ENCODE measurements at places on chromosomes 7 and 10. TPM values are rescaled to one million over a fixed set of nuclear protein-coding genes. Genes with fewer than 3 reads are reported as not detected.

DNA sequence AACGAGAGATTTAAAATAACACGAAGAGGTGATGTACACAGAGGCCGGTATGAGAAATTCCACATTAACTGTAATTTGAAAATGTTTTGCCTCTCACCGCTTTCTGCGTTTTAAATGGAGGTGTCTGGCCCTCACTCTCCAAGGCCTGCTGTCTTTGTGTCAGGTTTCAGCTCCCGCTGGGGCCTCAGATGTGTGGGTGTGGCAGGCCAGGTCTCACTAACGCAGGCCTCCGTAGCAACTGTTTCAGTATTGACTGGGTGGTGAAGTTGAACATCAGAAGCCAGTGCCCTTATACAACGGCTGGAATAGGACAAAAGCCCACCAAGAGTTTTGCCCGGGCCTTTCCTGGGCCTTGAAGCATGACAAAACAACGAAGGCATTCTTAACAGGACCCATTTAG is 303.1 kb downstream of the ADARB2 start:
- H3K27ac ChIP-seq: no peak overlapping the region
- no peaks in the 10 kb centered on the region for H3K27me3 ChIP-seq
- DNase-seq: no peak
- H3K4me1 ChIP-seq: no peaks in the 10 kb centered on the region
- H3K4me3 ChIP-seq: no peak overlapping the region

- no peak for DNase-seq
- H3K4me3 ChIP-seq: no peak overlapping the region
- no peaks in the 10 kb centered on the region for H3K36me3 ChIP-seq
- H3K4me1 ChIP-seq: no peaks in the 10 kb centered on the region
These were observed 58.8 kb downstream of the TSPAN12 start for GRCh38 chr7:120799147-120799546.

GRCh38 chr7:120964088-120964487 is 13.5 kb downstream of the ING3 start:
- no peak for DNase-seq
- H3K4me1 ChIP-seq: no peaks in the 10 kb centered on the region
- H3K27ac ChIP-seq: no peak overlapping the region
- H3K27me3 ChIP-seq: no peaks in the 10 kb centered on the region
- no peak overlapping the region for H3K4me3 ChIP-seq

- no peaks in the 10 kb centered on the region for H3K36me3 ChIP-seq
- H3K27ac ChIP-seq: no peak overlapping the region
- H3K4me3 ChIP-seq: no peak overlapping the region
- H3K27me3 ChIP-seq: no peaks in the 10 kb centered on the region
- DNase-seq: no peak
- H3K4me1 ChIP-seq: no peaks in the 10 kb centered on the region
These were observed 483.9 kb downstream of the AUTS2 start for GRCh38 chr7:70082099-70082611.

DNA sequence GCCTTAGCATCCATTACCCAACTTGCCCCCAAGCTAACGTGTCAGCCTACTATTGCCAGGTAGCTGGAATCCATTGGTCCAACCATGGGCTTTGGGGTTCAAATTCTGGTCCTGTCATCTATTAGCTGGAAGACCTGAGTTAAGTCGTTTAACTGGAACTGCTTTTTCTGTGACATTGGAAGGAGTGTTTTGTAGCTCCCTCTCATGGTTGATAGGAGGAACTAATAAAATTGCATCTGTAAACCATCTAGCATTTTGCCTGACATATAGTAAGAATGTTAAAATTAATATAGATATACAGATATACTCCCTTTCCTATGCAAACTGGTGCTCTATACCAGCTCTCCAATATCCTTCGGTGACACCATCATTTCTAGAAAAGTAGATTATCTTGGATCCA is 23.8 kb upstream of the SLF2 start:
- H3K27ac ChIP-seq: no peak overlapping the region
- H3K36me3 ChIP-seq: no peaks in the 10 kb centered on the region
- no peaks in the 10 kb centered on the region for H3K27me3 ChIP-seq
- no peak overlapping the region for H3K4me3 ChIP-seq
- no peak for DNase-seq

GRCh38 chr7:17663061-17663675 is 277.1 kb downstream of the SNX13 start:
- DNase-seq: no peak
- H3K4me1 ChIP-seq: no peaks in the 10 kb centered on the region
- H3K27ac ChIP-seq: no peak overlapping the region
- H3K4me3 ChIP-seq: no peak overlapping the region
- H3K27me3 ChIP-seq: no peaks in the 10 kb centered on the region

GRCh38 chr7:50661345-50662040 is 96.3 kb upstream of the DDC start:
- DNase-seq: no peak
- H3K4me3 ChIP-seq: no peak overlapping the region
- no peaks in the 10 kb centered on the region for H3K27me3 ChIP-seq

DNA sequence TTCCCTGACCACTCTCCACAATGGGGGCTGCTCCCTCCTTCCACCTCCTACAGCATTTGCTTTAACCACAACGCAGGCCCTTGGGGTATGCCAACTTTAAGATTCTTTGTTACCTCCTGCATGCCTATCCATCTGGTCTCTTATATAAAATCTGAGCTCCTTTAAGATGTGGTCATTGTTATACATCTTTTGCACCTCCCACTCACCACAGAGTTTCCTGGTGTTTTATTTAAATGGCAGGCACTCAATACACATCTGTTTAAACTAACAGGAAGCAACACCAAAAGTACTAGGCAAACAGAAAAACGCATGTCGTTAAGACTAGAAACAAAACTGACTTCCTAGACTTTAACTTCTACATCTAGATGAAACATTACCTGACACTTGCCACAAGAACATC is 36.3 kb downstream of the SLC25A13 start:
- H3K4me3 ChIP-seq: no peak overlapping the region
- H3K36me3 ChIP-seq: no peaks in the 10 kb centered on the region
- H3K27me3 ChIP-seq: no peaks in the 10 kb centered on the region
- DNase-seq: no peak

GRCh38 chr7:94178230-94178629 is 174.1 kb upstream of the BET1 start:
- H3K36me3 ChIP-seq: no peaks in the 10 kb centered on the region
- H3K4me3 ChIP-seq: no peak overlapping the region
- no peak overlapping the region for H3K27ac ChIP-seq

DNA sequence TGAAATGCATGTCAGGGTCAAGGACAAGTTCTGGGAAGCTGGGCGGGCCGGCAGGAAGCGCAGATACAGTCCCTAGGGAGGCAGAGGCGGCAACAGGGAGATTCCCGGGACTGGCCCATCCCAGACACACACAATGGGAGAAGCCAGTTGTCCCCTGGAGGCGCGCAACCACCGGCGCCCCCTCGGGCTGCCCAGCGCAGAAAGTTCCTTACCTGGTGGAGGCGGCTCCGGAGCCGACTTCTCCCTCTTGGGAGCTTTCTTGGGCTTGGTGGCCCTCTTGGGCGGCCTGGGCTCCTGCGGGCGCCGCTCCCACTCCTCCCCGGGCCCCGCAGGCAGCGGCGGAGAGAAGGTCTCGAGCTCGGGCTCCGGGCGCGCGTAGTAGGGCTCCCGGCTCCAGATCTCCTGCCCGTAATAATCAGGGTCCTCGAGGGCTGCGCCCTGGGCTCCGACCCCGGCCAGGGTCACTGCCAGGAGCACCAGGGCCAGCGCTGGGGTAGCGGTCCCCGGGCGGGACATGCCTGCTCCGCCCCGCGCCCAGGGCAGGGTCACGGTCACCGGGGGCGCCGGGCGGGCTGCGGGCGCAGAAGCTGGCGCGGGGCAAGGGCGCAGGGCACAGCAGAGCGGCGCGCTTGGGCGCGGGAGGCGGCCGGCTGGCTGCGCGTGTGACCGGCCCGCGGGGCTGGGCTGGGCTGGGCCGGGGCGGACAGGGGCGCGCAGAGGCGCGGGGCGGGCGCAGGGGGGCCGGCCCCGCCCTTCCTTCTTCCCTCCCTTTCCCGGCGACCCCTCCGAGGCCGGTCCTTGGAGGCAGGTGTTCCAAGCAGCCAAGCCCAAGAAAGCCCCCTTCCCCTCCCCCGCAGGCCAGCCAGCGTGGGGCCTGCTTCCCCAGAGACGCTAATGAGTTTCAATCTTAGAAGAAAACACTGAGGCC is at the start of gene CPXM2:
Gene CPXM2 (minus strand): TSS at position 664 of the 928 bp plus-strand sequence. CDS start 148 bp downstream, at position 516.
- peak; percentile 76 for DNase-seq
- no peak within 1 kb of the TSS for H3K4me3 ChIP-seq
- peaks cover 6% of the 10 kb centered on the region for H3K27me3 ChIP-seq
- no peaks in the 10 kb centered on the region for H3K36me3 ChIP-seq
- H3K27ac ChIP-seq: peak within 1 kb of the TSS; percentile 18
- no peaks in the 10 kb centered on the region for H3K4me1 ChIP-seq

DNA sequence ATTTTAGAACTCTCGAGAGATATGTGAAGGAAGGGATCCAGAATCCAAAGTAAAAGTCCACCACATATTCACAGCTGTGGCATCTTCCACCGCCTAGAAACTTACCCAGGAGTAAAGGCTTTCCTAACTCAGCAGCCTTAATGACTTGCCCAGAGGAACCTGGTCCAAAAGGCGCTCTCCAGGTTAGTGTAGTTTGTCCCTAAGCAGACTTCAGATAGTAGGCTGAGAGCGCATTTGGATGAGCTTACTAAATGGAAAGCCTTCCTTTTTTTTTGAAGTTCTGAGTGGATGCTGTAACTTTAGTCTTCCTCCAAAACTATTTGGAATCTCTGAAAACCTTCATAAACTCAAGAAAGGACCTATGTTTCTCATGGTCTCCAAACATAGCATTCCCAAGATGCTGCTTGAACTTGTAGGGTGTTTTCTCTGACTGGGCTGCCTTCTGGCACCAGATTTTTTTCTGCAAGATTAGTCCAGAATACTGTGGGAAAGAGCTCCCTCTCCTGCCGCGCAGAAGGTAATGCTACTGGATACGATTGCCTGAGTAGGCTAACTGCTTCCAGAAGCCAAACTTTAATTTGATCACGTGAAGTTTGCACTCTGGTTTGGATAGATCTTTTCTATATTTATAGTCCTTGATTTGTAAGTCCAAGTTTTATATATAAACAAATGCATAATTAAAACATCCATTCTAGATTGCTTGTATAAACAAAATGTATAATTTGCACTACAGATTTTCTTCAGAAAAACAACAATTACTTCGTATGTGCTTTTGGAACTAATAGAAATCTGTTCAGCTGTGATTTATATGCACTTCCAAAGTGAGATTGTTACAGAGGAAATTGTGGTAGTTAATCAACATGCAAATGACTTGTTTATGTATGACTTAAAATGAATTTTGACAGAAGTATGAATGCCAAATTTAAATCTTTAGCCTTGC is 19.6 kb upstream of the GPR37 start:
- no peak overlapping the region for H3K27ac ChIP-seq
- no peak overlapping the region for H3K4me3 ChIP-seq
- no peak for DNase-seq
- no peaks in the 10 kb centered on the region for H3K27me3 ChIP-seq

GRCh38 chr10:89479771-89480446 is 55.5 kb downstream of the SLC16A12 start:
- no peak overlapping the region for H3K4me3 ChIP-seq
- H3K27me3 ChIP-seq: no peaks in the 10 kb centered on the region
- peaks cover 30% of the 10 kb centered on the region for H3K4me1 ChIP-seq
- DNase-seq: no peak
- no peaks in the 10 kb centered on the region for H3K36me3 ChIP-seq

DNA sequence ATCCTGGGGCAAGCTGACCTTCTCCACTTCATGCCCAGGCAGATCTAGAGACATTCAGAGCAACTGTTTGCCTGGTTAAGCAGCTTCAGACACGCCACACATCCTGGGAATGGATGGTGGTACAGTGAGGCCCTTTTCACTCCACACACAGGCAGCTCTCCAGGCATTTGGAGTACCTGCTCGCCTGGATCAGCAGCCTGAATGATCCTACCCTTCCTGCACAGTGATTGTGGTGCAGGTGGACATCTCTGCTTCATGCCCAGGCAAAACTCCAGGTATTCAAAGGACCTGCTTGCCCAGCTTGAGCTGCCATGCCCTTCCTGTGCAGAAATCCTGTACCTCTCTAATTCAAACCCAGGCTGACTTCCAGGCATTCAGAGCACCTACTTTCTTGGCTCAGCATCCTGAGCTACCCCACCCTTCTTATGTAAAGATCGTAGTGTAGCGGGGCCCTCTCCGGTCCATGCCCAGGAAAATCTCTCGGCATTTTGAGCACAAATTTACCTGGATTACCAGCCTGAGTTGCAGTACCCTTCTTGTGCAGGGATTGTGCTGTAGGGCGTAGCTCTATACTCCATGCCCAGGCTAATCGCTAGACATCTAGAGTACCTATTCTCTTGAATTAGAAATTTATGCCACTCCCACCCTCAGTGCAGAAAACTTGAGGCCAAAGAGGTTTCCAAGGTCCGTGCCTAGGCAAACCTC is 972.8 kb downstream of the ANKRD7 start:
- H3K27me3 ChIP-seq: no peaks in the 10 kb centered on the region
- no peaks in the 10 kb centered on the region for H3K4me1 ChIP-seq
- H3K4me3 ChIP-seq: no peak overlapping the region
- no peaks in the 10 kb centered on the region for H3K36me3 ChIP-seq
- no peak for DNase-seq

GRCh38 chr10:3363311-3364045 is 190.9 kb upstream of the PITRM1 start:
- no peaks in the 10 kb centered on the region for H3K27me3 ChIP-seq
- H3K4me1 ChIP-seq: no peaks in the 10 kb centered on the region
- DNase-seq: no peak
- H3K4me3 ChIP-seq: no peak overlapping the region
- H3K27ac ChIP-seq: no peak overlapping the region
- H3K36me3 ChIP-seq: no peaks in the 10 kb centered on the region

DNA sequence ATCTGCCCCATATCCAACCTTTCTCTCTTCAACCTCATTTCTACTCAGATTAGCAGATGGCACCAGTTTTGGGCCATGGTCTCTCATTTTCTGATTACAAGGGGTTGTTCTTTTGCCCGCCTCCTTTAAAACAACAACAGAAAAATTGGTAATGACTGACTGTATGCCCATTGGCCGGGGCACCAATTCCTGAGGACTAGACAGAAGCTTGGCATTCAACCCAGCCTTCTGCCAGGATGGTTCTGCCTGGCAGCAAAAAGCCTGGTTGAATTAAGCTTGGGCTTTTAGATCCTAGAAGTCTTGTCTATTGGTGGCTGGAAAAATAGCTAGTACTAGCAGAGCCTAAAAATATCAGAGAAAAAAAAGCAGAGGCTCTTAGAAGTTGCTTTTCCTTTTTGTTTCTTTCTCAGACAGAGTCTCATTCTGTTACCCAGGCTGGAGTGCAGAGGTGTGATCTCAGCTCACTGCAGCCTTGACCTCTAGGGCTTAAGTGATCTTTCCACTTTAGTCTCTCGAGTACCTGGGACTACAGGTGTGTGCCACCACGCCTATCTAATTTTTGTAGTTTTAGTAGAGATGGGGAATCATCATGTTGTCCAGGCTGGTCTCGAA is 402.6 kb downstream of the AUTS2 start:
- H3K36me3 ChIP-seq: no peaks in the 10 kb centered on the region
- H3K4me1 ChIP-seq: peaks cover 4% of the 10 kb centered on the region
- no peaks in the 10 kb centered on the region for H3K27me3 ChIP-seq

- no peak for DNase-seq
- H3K27ac ChIP-seq: no peak overlapping the region
- no peak overlapping the region for H3K4me3 ChIP-seq
- H3K27me3 ChIP-seq: no peaks in the 10 kb centered on the region
- no peaks in the 10 kb centered on the region for H3K36me3 ChIP-seq
These were observed 77.4 kb downstream of the RNLS start for GRCh38 chr10:88505680-88506215.

Gene SPDYE6
- not detected for total RNA-seq

Gene SAP25
- total RNA-seq: 18.8 TPM

Gene BTBD16
- total RNA-seq: 0.91 TPM

Gene NUTM2B
- total RNA-seq: 3.2 TPM

Gene CALU
- total RNA-seq: 25.1 TPM

Gene DPP6
- 0.49 TPM for total RNA-seq

Gene GARIN1A
- 0.61 TPM for total RNA-seq

Gene PHYHIPL
- not detected for total RNA-seq

Gene CRHR2
- total RNA-seq: 0.57 TPM

Gene GRID2IP
- total RNA-seq: 1.3 TPM

Gene PRKG1
- total RNA-seq: 27.1 TPM

Gene GLI3
- 17.8 TPM for total RNA-seq

Gene ASAH2
- 0.49 TPM for total RNA-seq
